ENCODE measurements at places on chromosomes 4 and X.

- peak; percentile 83 for DNase-seq
Observed at GRCh38 chr4:3047464-3048286, 26.7 kb downstream of the HTT-AS start.

- DNase-seq = no peak
Observed at GRCh38 chr4:37225778-37226177, 18.8 kb upstream of the NWD2 start.

GRCh38 chr4:24765376-24765988, 29.9 kb upstream of the SOD3 start:
- DNase-seq = no peak

DNA sequence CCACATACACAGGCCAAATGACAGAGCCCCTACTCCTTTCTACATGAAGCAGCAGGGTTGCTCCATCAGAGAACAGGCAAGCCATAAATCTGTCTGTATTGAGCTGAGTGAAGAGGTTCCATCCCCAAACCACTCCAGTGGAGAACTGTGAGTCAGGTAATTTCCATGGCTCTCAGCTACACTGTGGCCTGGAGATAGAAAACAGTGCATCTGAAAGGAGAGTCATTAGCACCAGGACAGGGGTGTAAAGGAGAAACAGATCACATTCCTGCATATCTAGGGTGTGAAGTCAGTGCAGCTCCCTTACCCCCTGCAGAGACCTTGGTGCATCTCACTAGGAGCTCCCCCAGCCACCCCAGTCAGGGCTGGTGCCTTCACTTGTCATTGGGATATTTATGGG, 314.7 kb downstream of the CHIC1 start:
- no peak for DNase-seq

GRCh38 chr4:1241466-1241935, 7.4 kb downstream of the CTBP1 start:
- DNase-seq = no peak

- peak; percentile 54 for DNase-seq
Observed at GRCh38 chrX:150694738-150695410, 1.7 kb downstream of the MTMR1 start.

GRCh38 chr4:41196633-41197332, 17.6 kb downstream of the APBB2 start:
- no peak for DNase-seq

GRCh38 chr4:41256131-41256739, 493 bp upstream of the UCHL1 start:
- DNase-seq = no peak

GRCh38 chr4:84597450-84597849, 14.5 kb downstream of the CDS1 start:
- no peak for DNase-seq

GRCh38 chr4:85864259-85865205, 389.6 kb downstream of the ARHGAP24 start:
- no peak for DNase-seq

DNA sequence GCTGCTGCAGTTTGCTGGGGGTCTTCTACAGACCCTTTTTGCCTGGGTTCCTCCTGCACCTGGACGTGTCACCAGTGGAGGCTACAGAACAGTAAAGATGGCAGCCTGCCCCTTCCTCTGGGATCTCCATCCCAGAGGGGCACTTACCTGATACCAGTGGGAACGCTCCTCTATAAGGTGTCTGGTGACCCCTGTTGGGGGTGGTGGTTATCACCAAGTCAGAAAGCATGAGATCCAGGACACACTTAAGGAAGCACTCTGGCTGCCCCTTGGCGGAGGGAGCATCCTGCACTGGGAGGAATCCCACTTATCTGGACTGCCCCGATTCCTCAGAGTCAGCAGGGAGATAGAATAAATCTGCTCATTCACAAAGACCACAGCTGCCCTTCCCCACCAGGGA, 218.9 kb upstream of the GALNTL6 start:
- DNase-seq = no peak

- no peak for DNase-seq
Observed at GRCh38 chrX:66004928-66005829, 34.7 kb downstream of the VSIG4 start.

DNA sequence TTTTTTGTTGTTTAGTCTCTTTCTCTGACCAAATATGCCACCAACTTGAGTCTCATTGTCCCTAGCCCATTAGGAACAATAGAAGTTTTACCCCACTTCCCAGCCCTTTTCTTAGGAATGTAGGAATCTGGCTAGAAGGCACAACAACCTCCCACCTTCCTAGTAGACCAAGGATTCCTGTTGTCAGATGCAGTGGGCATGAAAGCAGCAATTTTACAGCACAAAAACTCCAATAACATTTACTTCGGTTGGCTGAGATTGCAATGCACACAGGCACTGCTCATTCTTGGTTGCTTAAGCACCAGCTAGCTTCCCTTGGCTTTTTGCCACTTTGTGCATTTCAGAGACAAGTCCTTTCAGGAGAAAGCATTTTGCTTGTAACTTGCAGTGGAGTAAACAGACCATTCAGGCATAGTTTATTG, 312.8 kb downstream of the TENM3 start:
- no peak for DNase-seq

GRCh38 chr4:107902715-107903114, 28.6 kb upstream of the CYP2U1 start:
- DNase-seq = no peak

- DNase-seq = no peak
Observed at GRCh38 chr4:28179126-28179525, 1318.5 kb downstream of the STIM2 start.

- no peak for DNase-seq
Observed at GRCh38 chrX:1529756-1530155, 7.2 kb downstream of the P2RY8 start.

GRCh38 chr4:149409555-149409962, 406.1 kb downstream of the IQCM start:
- DNase-seq = no peak

DNA sequence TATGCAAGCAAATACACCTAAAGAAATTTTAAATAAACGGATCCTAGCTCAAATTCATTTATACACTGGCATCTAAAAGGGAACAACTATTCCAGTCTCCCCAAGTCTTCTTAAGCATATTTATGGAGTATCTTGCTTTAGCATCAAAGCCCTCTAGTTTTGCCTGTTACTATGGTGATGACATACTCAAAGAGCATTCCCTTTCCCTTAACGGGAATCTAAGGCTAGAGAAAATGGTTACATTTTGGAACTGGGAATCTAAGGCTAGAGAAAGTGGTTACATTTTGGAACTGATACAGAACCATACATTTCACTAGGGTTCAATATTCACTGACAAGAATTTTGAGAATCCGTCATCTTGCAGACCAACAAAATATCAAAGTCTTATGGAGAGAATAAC, 271.2 kb downstream of the CHIC1 start:
- DNase-seq = no peak

GRCh38 chr4:26746802-26747213, 113.8 kb upstream of the STIM2 start:
- DNase-seq = peak; percentile 67

GRCh38 chrX:30489323-30489722, 88.2 kb downstream of the TASL start:
- no peak for DNase-seq

DNA sequence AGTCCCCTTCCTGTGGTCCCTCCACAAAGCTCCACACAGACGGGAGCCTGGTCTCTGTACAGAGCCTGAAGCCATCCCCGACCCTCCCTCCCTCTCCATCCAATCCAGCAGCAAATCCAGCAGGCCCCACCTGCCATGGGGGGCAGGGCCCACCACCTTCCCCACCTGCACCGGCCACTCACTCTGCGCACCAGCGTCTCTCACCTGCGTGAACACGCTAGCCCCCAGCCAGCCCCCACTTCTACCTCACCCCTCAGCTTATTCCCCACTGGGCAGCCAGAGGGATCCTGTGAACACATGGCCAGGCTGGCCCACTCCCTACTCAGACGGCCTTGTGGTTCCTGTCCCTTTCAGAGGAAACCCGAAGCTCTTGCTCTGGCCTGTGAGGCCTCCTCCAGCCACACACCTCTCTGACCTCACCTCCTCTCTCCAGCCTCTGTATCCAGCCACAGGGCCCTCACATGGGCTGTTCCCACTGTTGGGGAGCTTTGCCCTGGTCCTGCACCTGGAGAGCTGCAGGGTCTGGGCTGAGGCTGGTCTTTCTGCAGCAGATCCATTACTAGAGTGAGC, 70.9 kb downstream of the WFS1 start:
- no peak for DNase-seq

DNA sequence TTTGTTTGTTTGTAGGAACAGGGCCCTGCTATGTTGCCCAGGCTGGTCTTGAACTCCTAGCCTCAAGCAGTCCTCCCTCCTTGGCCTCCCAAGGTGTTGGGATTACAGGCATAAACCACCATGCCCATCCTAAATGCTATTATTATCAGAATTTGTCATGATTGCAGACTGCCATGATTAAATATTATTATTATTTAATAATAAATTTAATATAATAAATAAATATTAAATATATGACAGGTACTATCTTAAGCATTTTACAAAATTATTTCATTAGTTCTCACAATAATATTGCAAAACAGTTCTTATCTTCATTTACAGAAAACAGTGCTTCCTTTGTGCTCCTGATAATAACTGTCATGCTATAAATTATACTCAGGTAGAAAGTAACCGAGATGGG, 133.4 kb upstream of the JADE1 start:
- no peak for DNase-seq

GRCh38 chrX:70046978-70047377, 2.8 kb downstream of the AWAT2 start:
- DNase-seq = no peak

GRCh38 chrX:133402042-133402453, 13.2 kb downstream of the GPC4 start:
- DNase-seq = no peak

GRCh38 chrX:16347968-16348670, 180.8 kb downstream of the MAGEB17 start:
- DNase-seq = no peak

- DNase-seq = no peak
Observed at GRCh38 chr4:124157396-124158083, 555.0 kb downstream of the ANKRD50 start.

DNA sequence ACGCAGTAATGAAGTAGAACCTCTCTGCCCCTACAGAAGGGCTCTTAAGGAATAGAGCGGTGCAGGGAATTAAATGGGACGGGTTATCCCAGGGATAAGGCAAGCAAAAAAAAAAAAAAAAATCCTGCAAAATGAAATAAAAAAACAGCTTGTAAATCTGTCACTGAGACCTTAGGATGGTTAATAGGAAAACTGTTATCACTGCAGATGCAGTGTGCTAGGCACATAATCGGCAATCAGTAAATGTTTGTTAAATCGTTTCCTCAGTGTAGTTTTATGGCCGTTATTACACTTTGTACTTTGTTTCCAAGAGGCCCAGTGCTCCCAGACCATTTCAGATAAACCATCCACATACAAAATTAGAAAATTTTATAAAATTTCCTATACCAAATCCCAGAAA, 1.0 kb downstream of the HNRNPH2 start:
- no peak for DNase-seq

DNA sequence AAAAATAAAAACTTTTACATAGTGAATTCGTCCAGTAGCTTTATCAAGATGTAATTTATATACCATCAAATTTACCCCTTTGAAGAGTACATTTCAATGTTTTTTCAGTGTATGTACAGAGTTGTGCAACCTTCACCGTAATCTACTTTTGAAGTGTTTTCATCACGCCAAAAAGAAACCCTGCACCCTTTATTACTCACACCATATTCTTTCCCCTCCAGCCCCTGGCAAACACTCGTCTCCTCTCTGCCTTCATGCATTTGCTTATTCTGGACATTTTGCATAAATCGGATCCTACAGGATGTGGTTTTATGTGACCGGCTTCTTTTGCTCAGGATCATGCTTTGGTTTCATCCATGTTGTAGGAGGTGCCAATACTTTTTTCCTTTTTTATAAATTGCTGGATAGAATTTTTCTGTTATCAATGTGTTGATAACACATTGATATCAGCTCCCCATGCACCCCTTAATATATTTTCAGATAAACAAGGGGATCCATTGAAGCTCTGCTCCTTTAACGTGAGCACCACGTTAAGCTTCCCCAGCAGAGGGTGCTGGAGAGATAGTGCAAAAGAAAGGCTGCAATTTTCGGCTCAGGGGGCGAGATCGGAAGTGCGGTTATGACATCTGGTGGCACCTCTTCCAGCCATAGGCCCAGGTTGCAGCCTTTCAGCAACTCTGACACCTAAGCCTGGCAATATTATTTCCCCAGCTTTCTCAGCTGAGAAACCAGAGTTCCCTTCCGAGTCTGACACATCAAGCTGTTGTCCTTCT, 100.1 kb upstream of the VCX3B start:
- no peak for DNase-seq

- no peak for DNase-seq
Observed at GRCh38 chr4:93828995-93829819, 654 bp downstream of the ATOH1 start.

DNA sequence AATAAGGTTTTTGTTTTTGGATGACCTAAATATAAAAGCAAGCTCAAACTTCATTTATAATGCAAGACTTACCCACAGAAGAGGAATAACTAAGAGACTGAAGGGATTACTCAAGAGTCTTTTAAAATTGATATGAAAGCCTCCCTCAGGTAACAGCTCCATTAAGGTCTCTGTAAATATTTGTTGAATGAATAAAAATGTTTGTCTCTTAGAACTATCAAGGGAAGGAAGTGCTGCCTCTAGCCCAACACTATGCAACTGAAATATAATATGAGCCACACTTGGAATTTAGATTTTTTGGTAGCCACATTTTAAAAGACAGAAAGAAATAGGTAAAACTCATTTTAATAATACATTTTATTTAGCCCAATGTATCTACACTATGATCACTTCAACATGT, 127.8 kb downstream of the SH3RF1 start:
- no peak for DNase-seq

DNA sequence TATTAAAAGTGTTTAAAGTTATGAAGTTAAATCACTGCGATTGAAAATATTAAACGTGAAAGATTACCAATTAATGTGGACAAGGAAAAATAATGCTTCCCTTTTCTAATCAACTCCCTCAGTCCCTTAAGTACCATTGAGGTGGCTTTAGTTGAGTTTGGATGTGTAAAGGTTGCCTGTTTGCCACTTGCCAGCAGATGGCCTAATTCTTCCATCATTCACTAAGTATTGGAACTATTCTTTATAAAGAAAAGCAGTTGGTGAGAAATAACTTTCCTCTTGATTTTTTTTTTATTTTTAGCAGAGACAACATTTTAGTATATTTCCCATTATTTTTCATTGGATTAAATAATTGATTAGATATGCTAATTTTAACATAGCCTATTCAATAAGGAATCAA, 295.9 kb upstream of the TACR3 start:
- no peak for DNase-seq

DNA sequence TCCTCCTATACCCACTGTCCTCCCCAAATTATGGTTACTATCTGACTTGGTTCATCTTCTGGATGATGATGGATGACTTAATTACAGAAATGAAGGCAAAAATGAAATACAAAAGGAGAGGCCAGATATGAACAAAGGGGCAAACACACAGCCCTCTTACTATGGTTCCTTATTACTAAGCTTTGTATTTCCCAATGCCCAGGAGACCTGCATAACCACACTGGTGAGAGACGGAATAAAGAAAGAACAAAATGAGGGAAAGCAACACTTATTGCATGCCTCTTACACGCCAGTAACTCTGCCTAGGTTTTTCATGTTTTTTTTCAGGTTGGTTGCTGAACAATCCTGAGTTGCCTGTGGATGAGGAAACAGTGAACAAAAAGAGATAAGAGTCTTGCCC, 120.5 kb downstream of the SLC10A7 start:
- no peak for DNase-seq

- no peak for DNase-seq
Observed at GRCh38 chrX:132409780-132410556, 78.9 kb downstream of the MBNL3 start.

GRCh38 chrX:110341189-110342035, 17.2 kb upstream of the RTL9 start:
- no peak for DNase-seq

- no peak for DNase-seq
Observed at GRCh38 chr4:6268650-6269615, 717 bp upstream of the WFS1 start.
